Caco-2 (cell line): ENCODE measurements at places on chromosomes 13 and 19. TPM values are rescaled to one million over a fixed set of nuclear protein-coding genes. Genes with fewer than 3 reads are reported as not detected.

Gene KL
- 1.3 and 1.5 TPM in 2 replicates for total RNA-seq

GRCh38 chr13:113848431-113849260 is 15.2 kb downstream of the GAS6 start:
- no peak overlapping the region for H3K27ac ChIP-seq
- no peaks in the 10 kb centered on the region for H3K27me3 ChIP-seq
- no peak for DNase-seq
- peaks cover 12% of the 10 kb centered on the region; the same call in 1 of the 2 replicates for H3K4me1 ChIP-seq

DNA sequence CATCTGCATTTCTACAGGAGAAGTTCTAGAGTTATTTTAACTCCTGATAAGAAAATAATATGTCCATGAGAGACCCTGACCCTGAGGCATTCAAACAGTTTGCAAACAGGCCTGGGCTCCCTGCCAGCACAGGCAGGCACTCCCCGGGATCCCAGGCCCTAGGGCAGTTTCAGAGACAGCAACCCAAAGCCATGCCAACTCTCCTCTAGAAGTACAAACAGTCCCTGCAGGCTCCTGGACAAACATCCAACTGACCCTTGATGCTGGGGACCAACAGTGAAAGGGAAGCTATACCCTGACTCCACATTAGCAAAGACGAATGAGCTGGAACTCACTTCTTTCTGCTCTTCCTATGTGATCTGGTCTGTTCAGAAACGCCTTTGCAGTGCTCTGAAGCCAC is 44.8 kb downstream of the CCDC70 start:
- H3K27me3 ChIP-seq: no peaks in the 10 kb centered on the region
- no peak for DNase-seq
- H3K36me3 ChIP-seq: no peaks in the 10 kb centered on the region
- H3K4me1 ChIP-seq: peaks cover 10% of the 10 kb centered on the region; the same call in 1 of the 2 replicates
- no peak overlapping the region for H3K27ac ChIP-seq

DNA sequence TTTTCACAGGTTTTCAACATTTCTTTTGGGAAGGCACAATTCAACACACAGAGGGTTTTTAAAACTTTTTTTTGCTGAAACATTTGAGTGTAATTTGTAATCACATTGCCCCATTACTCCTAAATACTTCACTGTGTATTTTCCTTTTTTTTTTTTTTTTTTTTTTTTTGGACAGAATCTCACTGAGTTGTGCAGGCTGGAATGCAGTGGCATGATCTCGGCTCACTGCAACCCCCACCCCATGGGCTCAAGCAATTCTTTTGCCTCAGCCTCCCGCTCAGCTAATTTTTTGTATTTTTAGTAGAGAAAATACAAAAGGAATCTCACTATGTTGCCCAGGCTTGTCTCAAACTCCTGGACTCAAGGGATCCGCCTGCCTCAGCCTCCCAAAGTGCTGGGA is 14.8 kb upstream of the DNAJC15 start:
- H3K36me3 ChIP-seq: no peaks in the 10 kb centered on the region
- H3K27ac ChIP-seq: peak overlapping the region; percentile 77
- no peak overlapping the region for H3K4me3 ChIP-seq
- no peaks in the 10 kb centered on the region for H3K27me3 ChIP-seq

DNA sequence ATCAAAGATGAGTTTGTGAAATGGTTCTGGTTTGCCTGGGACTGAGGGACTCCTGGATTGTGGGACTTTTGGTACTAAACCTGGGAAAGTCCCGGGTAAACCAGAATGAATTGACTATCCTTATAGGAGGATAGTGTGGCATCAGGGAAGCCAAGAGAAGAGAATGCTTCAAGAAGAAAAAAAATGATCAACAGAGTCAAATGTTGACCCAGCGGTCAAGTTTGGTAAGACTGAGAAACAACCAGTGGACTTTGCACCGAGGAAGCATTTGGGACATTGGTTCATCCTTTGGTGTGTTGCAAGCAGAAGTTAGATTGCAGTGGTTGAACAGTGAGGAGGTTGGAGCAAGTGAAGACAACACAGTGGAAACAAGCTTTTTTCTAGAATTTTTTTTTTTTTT is 33.5 kb downstream of the CLEC17A start:
- H3K36me3 ChIP-seq: no peaks in the 10 kb centered on the region
- DNase-seq: no peak
- no peak overlapping the region for H3K27ac ChIP-seq
- H3K4me1 ChIP-seq: no peaks in the 10 kb centered on the region
- H3K27me3 ChIP-seq: no peaks in the 10 kb centered on the region
- H3K4me3 ChIP-seq: no peak overlapping the region

- H3K27me3 ChIP-seq: no peaks in the 10 kb centered on the region
- no peak overlapping the region for H3K4me3 ChIP-seq
- no peaks in the 10 kb centered on the region for H3K36me3 ChIP-seq
- no peaks in the 10 kb centered on the region for H3K4me1 ChIP-seq
- no peak for DNase-seq
These were observed 729.0 kb downstream of the FGF9 start for GRCh38 chr13:22399801-22400420.

DNA sequence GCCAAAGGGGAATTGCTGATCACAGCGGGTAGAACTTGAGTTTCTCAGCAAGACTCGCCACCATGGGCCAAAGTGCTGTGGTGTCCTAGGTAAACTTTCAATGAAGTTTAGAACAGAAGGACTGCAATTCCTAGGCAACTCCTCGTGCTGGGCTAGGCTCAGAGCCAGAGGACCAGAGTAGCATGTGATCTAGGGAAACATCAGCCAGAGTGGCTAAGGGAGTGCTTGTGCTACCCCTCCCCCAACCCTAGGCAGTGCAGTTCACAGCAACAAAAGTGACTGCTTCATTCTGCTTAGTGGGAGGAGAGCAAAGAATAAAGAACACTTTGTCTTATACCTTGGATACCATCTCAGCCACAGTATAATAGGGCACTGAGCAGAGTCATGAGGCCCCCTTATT is 1658.6 kb upstream of the MIR17HG start:
- H3K27ac ChIP-seq: no peak overlapping the region
- no peak for DNase-seq
- H3K4me3 ChIP-seq: no peak overlapping the region
- H3K4me1 ChIP-seq: no peaks in the 10 kb centered on the region
- no peaks in the 10 kb centered on the region for H3K27me3 ChIP-seq

DNA sequence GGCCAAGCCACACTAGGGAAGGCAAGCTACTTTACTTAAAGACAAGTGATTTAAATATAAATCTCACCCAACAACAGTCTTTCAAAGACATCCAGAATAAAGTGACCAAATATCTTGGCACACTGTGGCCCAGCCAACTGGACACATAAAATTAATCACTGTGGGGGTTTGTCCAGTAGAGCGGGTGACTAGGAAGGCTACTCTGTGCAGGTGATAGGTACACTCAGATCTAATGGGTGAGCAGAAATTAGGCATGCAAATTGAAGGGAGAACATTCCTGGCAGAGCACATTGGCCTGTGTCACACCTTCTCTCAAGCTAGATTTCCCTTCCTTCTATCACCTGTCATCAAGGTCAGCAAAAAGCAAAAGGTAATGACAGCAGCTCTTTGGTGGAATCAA is 23.4 kb upstream of the CYSLTR2 start:
- H3K27me3 ChIP-seq: no peaks in the 10 kb centered on the region
- no peak for DNase-seq
- no peak overlapping the region for H3K27ac ChIP-seq
- H3K4me3 ChIP-seq: no peak overlapping the region
- no peaks in the 10 kb centered on the region for H3K36me3 ChIP-seq

DNA sequence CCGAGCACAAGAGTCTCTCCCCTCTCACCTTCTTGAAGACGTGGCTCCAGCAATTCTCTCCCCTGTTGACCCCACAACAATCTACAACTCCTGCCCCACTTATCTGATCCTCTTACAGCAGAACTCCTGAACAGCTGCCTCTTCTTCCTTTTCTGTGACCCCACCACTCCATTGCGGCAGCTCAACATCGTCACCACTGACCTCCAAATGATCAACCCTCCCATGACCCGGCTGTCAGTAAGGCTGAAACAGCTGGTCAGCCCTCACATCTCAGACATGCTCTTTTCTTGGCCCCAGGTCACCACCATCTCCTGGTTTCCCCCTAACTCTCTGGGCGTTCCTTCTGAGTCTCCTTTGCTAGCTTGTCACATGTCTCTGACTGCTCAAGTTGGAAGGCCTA is 1.8 kb downstream of the EXOSC5 start:
- H3K27ac ChIP-seq: no peak overlapping the region
- no peaks in the 10 kb centered on the region; the same call in 1 of the 2 replicates for H3K27me3 ChIP-seq
- no peak for DNase-seq

- H3K4me3 ChIP-seq: no peak overlapping the region
- H3K27ac ChIP-seq: no peak overlapping the region
- H3K4me1 ChIP-seq: no peaks in the 10 kb centered on the region
- H3K27me3 ChIP-seq: no peaks in the 10 kb centered on the region
- H3K36me3 ChIP-seq: no peaks in the 10 kb centered on the region
- no peak for DNase-seq
These were observed 391.2 kb downstream of the KLF12 start for GRCh38 chr13:73742982-73743381.

DNA sequence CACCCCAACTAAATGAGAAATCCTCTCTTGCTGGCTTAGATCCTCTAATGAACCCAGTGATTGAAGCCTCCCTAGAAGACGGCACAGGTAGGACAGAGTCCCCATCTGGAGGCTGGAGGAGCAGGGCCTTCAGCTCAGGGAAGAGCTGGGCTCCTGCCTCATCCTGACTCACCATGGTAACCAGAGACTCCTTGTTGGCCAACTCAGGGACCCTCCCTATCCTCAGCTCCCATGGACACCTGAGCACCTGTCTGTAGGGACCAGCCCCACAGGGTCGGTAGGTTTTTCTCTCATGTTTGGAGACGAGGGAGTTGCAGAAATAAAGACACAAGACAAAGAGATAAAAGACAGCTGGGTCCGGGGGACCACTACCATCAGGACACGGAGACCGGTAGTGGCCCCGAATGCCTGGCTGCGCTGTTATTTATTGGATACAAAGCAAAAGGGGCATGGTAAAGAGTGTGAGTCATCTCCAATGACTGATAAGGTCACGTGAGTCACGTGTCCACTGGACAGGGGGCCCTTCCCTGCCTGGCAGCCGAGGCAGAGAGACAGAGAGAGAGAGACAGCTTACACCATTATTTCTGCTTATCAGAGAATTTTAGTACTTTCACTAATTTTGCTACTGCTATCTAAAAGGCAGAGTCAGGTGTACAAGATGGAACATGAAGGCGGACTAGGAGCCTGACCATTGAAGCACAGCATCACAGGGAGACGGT is 26.6 kb downstream of the SIGLEC7 start:
- no peaks in the 10 kb centered on the region; the same call in 1 of the 2 replicates for H3K27me3 ChIP-seq
- no peaks in the 10 kb centered on the region; the same call in 1 of the 2 replicates for H3K4me1 ChIP-seq
- no peaks in the 10 kb centered on the region for H3K36me3 ChIP-seq
- no peak overlapping the region for H3K27ac ChIP-seq
- H3K4me3 ChIP-seq: no peak overlapping the region

Gene SCN1B
- total RNA-seq: 1.7 and 1.9 TPM in 2 replicates

Gene IGFL3
- 0.53 TPM in 1 of 2 replicates, not detected in the other for total RNA-seq

Gene NLRP5
- total RNA-seq: not detected in 2 replicates

GRCh38 chr13:26420282-26420960 is 137.1 kb upstream of the WASF3 start:
- no peaks in the 10 kb centered on the region for H3K27me3 ChIP-seq
- H3K4me3 ChIP-seq: no peak overlapping the region
- DNase-seq: no peak
- H3K27ac ChIP-seq: no peak overlapping the region

DNA sequence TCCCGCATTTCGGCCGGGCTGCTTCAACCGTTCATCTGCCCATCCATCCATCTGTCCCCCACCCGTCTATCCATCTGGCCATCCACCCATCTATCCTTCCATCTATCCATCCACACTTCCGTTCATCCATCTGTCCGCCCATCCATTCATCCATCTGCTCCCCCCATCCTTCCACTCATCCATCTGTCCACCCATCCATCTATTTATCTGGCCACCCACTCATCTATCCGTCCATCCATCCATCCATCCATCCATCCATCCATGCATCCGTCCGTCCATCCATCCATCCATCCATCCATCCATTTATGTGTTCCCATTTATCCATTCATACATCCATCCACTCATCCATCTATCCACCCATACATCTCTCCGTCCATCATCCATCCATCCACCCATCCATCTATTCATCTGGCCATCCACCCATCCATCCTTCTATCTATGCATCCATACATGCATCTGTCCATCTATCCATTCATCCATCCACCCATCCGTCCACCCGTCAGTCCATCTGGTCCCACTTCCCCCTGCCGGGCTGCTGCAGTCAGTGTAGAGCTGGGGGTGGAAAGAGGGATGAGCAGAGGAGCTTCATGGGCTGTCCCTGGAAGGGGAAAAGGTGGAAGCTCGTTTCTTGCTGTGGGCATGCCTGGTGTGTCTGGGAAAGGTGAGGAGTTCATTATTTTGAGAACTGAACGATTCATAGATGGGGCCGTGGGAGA is 722 bp downstream of the HSD11B1L start:
- H3K4me3 ChIP-seq: peak overlapping the region; percentile 91
- peak overlapping the region; percentile 26 for H3K27ac ChIP-seq
- no peaks in the 10 kb centered on the region for H3K36me3 ChIP-seq

GRCh38 chr13:91889641-91890040 is 491.2 kb downstream of the GPC5 start:
- no peak for DNase-seq
- no peaks in the 10 kb centered on the region for H3K4me1 ChIP-seq
- no peak overlapping the region for H3K27ac ChIP-seq

DNA sequence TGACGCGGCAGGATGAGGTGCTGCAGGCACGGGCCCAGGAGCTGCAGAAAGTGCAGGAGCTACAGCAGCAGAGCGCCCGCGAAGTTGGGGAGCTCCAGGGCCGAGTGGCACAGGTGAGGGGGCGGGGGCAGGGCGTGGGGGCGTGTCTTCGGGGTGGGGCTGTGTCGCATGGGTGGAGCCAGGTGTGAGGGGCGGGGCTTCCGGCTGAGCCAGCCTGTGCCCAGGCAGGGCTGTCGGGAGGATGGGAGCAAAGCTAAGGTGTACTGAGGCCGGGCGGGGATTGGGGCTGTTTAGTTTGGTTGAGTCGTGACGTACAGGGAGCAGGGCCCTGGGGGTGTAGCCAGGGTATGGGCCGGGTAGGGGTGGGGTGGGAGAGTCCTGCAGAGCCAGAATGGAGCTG is 62.3 kb downstream of the KCNC3 start:
- peaks cover 3% of the 10 kb centered on the region; the same call in 1 of the 2 replicates for H3K36me3 ChIP-seq
- H3K27ac ChIP-seq: no peak overlapping the region
- DNase-seq: peak; percentile 26
- no peaks in the 10 kb centered on the region for H3K4me1 ChIP-seq

Gene ZNF30
- 5.2 and 5.6 TPM in 2 replicates for total RNA-seq

- no peaks in the 10 kb centered on the region for H3K36me3 ChIP-seq
- no peaks in the 10 kb centered on the region; the same call in 1 of the 2 replicates for H3K27me3 ChIP-seq
- no peak overlapping the region for H3K4me3 ChIP-seq
- no peaks in the 10 kb centered on the region; the same call in 1 of the 2 replicates for H3K4me1 ChIP-seq
These were observed 23.2 kb upstream of the CYP2A13 start for GRCh38 chr19:41064974-41065569.
